ENCODE measurements at places on chromosomes 6 and 20.

DNA sequence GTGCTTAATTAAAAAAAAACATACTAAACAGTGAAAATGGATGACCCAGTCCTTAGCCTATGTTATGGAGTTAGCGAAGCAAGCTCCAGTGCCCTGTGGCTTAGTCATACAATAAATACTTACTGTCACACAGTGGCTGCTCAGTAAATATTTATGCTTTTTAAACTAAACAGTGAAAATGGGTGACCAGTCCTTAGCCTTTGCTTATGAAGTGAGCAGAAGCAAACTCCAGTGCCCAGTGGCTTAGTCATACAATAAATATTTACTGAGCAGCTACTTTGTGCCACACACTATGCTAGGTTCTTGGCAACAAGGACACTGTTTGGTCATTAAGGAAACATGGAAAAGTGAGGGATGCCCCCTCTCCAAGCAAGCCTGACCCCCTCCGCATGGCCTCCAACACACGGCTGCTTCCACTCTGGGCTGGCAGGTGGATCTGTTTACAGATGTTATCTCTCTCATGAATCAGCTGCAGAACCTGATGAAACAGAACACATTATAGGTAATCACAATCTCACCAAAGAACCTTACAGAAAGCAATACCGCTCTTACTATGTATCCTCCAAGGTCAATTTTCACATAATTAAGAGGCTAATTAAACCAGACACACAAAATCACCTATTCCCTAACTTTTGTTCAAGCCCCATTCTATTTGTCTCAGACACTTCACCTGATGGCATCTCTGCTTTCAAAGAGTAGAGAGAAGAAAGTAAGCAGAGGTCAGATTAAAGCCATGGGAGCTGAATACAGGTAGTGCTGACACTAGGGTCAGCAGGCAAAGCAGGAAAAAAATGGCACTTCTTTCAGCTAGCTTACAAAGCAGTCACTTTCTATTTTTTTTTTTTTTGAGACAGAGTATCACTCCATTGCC lies 27.3 kb downstream of the CDK5RAP1 start:
- DNase-seq, result no peak

GRCh38 chr6:139852488-139853140 lies 478.2 kb upstream of the CITED2 start:
- DNase-seq, result no peak

GRCh38 chr6:39945626-39946025 lies 11.4 kb upstream of the MOCS1 start:
- DNase-seq, result no peak

DNA sequence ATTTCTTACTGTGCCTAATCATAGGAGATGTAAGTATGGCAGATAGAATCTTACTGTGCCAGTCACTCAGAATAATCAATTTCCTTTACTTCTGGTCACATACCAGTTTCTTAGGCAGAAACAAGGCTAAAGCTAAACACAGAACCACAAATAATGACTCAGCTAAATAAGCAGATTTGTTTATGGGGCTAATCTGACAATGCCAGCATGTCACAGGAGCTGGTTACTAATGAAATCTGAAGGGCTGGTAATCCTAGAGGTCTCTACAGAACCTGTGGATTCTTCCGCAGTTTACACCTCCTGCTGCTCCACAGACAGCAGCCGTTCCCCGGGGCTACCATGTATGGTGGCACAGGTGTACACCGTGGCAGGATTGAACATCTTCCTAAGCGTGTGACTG lies 80.8 kb downstream of the LYRM4 start:
- DNase-seq, result no peak

DNA sequence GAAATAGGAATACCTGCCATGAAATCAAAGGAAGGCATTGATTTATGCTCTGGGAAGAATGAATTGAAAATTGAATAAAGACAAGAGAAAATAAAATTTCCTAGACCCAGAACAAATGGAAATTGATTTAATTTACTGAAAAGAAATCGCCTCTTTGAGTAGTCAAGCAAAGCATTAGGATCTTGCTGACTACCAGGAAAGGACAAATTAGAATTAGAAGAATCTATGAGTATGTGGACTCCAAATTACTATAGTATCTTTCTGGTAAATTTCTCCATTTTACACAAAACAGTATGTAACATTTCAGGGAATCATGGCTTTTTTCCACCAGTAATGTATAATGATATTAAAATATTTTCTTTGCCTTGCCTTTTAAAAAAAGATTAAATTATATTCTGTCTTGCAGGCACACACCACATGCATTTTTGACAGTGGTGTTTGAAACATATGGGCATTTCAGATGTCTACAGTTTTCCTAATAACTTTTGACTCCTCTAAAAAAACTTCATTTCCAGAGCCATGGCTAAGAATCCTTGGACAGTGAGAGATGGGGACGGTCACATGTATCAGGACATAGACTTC lies 768.7 kb upstream of the NRSN1 start:
- no peak for DNase-seq

GRCh38 chr6:34157851-34158250 lies 12.0 kb upstream of the GRM4 start:
- DNase-seq, result no peak

- DNase-seq, result peak; percentile 77
These were observed 8.3 kb downstream of the CD109 start for GRCh38 chr6:73704260-73704659.

DNA sequence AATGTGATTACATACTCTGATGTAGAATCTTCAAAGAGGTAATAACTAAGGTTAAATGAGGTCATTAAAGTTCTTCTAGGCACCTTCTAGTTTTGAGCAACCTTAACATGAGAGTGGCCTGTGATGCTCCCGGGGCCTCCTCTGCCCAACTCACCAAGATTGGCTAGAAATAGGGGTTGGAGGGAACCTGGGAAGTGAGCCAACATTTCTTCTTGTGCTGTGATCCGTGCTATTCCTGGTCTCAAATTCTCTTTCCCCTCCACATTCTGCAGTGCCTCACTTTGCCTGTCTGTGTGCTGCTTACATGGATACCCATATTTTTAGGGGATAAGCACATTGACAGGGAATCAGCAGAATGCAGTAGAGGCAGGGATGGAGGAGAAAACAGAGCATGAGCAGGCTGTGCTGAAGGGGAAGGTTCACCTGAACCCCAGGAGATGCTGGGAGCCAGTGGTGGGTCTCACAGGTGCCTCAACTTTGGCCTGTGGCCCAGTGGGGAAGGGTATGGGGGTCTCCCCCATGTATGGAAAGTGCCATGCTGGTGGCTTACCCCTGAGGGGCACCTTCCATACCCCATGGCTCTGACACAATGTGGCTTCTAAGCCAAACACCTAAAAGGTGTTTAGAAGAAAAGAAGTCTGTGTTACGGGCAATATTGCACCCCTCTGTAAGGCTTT lies 164.7 kb upstream of the CHD6 start:
- DNase-seq, result no peak

DNA sequence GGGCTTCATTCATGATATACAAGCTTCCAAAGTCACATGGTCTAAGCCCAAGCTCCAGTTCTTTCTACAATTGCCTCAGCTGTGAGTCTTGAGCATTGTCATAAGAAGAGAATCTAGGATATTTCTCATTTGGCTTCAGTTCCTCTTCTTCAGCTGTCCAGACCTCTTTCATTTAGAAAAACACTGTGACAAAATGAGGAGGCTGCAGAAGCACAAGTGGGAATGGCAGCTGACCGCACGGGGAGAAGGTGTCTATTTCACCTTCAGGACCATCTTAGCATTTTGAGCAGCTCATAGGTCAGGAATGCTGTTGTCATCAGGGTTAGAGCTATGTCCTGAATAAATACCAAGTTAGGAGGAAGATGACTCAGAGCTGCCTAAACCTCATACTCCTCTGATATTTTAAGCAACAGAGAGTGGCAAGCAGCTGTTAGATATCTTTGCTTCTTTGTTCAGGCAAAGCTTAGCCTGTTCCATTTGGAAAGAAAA lies 390.1 kb upstream of the CITED2 start:
- peak; percentile 19 for DNase-seq

- DNase-seq, result no peak
These were observed 31.9 kb downstream of the NUDT3 start for GRCh38 chr6:34360556-34360955.
